ENCODE measurements at places on chromosomes 6 and 20. TPM values are rescaled to one million over a fixed set of nuclear protein-coding genes. Genes with fewer than 3 reads are reported as not detected.

DNA sequence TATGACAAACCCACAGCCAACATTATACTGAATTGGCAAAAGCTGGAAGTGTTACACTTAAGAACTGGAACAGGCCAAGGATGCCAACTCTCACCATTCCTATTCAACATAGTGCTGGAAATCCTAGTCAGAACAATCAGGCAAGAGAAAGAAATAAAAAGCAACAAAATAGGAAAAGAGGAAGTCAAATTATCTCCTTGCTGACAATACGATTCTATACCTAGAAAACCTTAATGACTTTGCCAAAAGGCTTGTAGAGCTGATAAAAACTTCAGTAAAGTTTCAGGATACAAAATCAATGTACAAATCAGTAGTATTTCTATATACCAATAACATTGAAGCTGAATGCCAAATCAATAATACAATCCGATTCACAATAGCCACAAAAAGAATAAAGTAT lies 32.4 kb downstream of the OR5V1 start:
- DNase-seq, result no peak
- H3K4me1 ChIP-seq, result no peaks in the 10 kb centered on the region
- H3K36me3 ChIP-seq, result no peaks in the 10 kb centered on the region
- H3K27me3 ChIP-seq, result no peaks in the 10 kb centered on the region
- H3K27ac ChIP-seq, result no peak overlapping the region
- H3K4me3 ChIP-seq, result no peak overlapping the region

PARD6B gene
- total RNA-seq, result 1.2 TPM

GRCh38 chr20:46154305-46154704 lies 36.2 kb downstream of the CD40 start:
- H3K36me3 ChIP-seq, result no peaks in the 10 kb centered on the region
- no peaks in the 10 kb centered on the region for H3K27me3 ChIP-seq
- DNase-seq, result no peak
- no peaks in the 10 kb centered on the region for H3K4me1 ChIP-seq
- H3K27ac ChIP-seq, result no peak overlapping the region
- no peak overlapping the region for H3K4me3 ChIP-seq

DNA sequence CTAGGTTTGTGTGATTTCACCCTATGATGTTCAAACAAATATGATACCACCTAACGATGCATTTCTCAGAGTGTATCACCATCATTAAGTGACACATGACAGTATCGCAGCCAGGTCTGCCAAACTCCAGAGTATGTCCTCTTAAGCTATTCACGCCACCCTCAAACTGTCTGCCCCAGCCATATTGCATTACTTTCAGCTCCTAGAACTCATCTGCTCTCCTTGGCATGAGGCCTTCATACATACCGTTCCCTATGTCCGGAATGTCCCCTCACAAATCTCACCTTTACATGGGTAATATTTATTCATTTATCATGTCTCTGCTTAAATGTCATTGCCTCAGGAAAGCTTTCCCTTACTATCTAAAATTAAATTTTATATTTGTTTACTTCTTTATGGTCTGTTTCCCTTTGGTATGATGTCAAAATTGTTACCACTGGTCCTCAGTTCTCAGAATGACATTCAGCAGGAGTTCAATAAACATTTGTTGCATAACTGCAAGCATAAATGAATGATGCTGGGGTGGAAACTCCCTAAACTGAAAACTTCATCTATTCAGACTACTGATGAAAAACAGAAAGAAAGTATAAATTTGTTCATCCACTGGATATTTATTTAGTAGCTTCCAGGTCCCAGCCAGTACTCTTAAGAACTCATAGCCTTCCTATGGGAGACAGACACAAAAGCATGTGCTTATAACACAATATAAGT lies 3.2 kb downstream of the SESN1 start:
- DNase-seq, result no peak
- peak overlapping the region; percentile 64 for H3K4me3 ChIP-seq
- H3K4me1 ChIP-seq, result peaks cover 11% of the 10 kb centered on the region
- H3K36me3 ChIP-seq, result no peaks in the 10 kb centered on the region
- no peaks in the 10 kb centered on the region for H3K27me3 ChIP-seq

GRCh38 chr6:127980996-127981395 lies 80.1 kb upstream of the THEMIS start:
- H3K27me3 ChIP-seq, result no peaks in the 10 kb centered on the region
- H3K4me1 ChIP-seq, result no peaks in the 10 kb centered on the region
- no peak for DNase-seq
- no peak overlapping the region for H3K27ac ChIP-seq
- peaks cover 9% of the 10 kb centered on the region for H3K36me3 ChIP-seq

- peaks cover 79% of the 10 kb centered on the region for H3K36me3 ChIP-seq
- H3K27ac ChIP-seq, result peak overlapping the region; percentile 1
- no peaks in the 10 kb centered on the region for H3K4me1 ChIP-seq
- no peak for DNase-seq
- H3K27me3 ChIP-seq, result no peaks in the 10 kb centered on the region
Measured at GRCh38 chr6:36975231-36976006, 10.6 kb downstream of the MTCH1 start.

- H3K27ac ChIP-seq, result peak overlapping the region; percentile 93
- no peak for DNase-seq
- H3K4me3 ChIP-seq, result no peak overlapping the region
- H3K36me3 ChIP-seq, result peaks cover 12% of the 10 kb centered on the region
- no peaks in the 10 kb centered on the region for H3K27me3 ChIP-seq
Measured at GRCh38 chr20:25226433-25227316, 21.2 kb upstream of the PYGB start.

KIZ gene
- total RNA-seq, result 7.8 TPM

FOXA2 gene
- total RNA-seq, result not detected

DNA sequence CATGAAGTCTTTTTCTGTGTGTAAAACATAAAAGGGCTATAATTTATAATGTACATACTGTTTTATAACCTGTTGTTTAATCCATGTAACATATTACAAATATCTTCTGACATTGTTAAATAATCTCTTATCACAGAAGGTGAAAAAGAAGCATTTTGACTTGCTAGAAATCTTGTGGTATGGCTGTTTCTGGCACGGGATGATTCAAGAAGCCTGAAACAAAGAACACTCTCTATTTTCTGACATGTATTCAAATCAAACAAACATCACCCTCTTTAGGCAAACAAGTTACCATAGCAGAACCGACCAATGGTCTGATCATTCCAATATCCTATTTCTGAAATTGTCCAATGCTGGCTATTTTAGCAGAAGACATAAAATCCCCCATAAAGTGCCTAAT lies 55.4 kb downstream of the HS3ST5 start:
- no peak overlapping the region for H3K27ac ChIP-seq
- H3K4me1 ChIP-seq, result no peaks in the 10 kb centered on the region
- no peaks in the 10 kb centered on the region for H3K27me3 ChIP-seq
- DNase-seq, result no peak

- peaks cover 2% of the 10 kb centered on the region for H3K4me1 ChIP-seq
- no peaks in the 10 kb centered on the region for H3K27me3 ChIP-seq
- no peak overlapping the region for H3K4me3 ChIP-seq
- no peak overlapping the region for H3K27ac ChIP-seq
Measured at GRCh38 chr20:39661833-39662232, 699.7 kb downstream of the DHX35 start.

- no peak overlapping the region for H3K4me3 ChIP-seq
- H3K27ac ChIP-seq, result peak overlapping the region; percentile 93
Measured at GRCh38 chr20:33694639-33695012, 8.4 kb upstream of the E2F1 start.

DNA sequence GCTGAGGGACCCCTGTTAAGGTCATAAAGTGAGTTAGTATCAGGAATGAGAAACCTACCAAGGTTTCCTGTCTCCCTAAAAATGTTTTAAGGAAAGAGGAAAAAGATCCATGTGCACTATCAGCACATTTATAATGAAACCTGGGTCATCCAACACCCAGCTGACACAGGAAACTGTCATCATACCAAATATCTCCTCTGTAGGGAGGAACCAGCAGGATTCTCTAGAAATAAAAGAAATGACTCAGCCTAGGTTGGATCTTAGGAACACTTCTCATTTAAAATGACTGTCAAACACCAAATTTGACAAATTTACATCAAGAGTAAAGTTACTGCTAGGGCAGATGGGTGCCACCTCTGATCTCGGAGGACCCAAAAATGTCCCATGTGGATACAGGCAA lies 21.7 kb downstream of the GFOD1 start:
- no peak for DNase-seq
- peaks cover 8% of the 10 kb centered on the region for H3K36me3 ChIP-seq
- no peaks in the 10 kb centered on the region for H3K27me3 ChIP-seq
- H3K27ac ChIP-seq, result no peak overlapping the region

- DNase-seq, result no peak
- no peaks in the 10 kb centered on the region for H3K27me3 ChIP-seq
Measured at GRCh38 chr20:13717631-13718044, 67.1 kb downstream of the ESF1 start.

- H3K27ac ChIP-seq, result no peak overlapping the region
- DNase-seq, result no peak
- H3K4me1 ChIP-seq, result no peaks in the 10 kb centered on the region
Measured at GRCh38 chr6:20770773-20771172, 236.5 kb downstream of the CDKAL1 start.

- H3K4me1 ChIP-seq, result no peaks in the 10 kb centered on the region
- DNase-seq, result peak; percentile 7
Measured at GRCh38 chr6:155033021-155033791, 38.1 kb downstream of the TIAM2 start.

ARID1B gene
- 97.9 TPM for total RNA-seq

BHLHE23 gene
- total RNA-seq, result not detected

CST9 gene
- total RNA-seq, result not detected

DNA sequence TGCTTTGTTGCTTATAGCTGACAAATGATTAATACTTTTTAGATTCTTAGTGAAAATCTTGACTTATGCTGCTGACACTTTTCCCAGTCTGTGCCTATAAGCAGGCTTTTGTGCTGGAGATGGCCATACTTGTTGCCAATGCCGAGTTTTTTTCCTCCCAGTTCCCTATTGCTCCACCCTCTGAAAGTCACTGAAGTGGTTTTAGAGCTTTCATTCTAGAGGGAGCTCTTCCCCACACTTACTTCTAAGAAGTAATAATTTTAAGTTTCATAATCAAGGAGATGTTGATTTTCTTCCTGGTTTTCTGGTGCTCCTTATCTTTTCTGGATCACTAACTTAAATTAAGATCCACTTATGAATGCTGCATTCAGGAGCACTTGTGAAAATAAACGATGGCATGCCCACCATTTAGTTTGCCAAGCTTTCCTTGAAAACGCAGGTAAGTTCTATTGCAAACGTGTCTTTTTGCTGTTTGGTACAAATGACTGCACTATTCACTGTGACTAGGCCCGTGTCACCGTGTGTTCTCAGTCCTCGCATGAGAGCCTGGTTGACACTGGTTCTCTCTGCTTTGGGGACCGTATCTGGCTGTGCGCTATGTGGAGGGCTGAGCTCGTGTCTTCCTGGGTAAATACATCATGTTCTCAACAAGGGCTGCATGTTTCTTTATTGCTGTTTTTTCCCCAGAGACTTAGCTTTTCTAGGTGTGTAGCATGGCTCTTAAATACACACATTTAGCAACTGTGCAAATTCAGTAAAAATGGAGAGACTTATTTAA lies 50.2 kb downstream of the GFRA4 start:
- no peak overlapping the region for H3K4me3 ChIP-seq
- H3K27ac ChIP-seq, result no peak overlapping the region
- no peaks in the 10 kb centered on the region for H3K27me3 ChIP-seq
- no peaks in the 10 kb centered on the region for H3K4me1 ChIP-seq
- no peak for DNase-seq
- H3K36me3 ChIP-seq, result peaks cover 9% of the 10 kb centered on the region

SASH1 gene
- 70.2 TPM for total RNA-seq

DNA sequence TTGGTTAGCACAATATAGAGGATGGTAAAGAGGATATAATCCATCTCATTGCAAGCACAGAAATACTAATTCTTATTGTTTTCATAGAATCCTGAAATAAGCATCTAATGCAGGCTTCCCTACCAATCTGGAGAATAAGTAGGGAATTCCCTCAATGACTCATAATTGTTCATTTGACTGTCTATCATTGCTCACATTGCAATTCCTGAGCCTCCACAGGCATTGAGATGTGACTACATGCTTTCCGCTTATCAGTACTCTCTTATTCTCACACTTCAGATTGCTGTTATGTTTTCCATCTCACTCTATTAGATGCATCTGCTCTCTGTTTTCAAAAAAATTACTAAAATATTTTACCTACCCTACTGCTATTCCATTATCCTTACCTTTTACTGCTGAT lies 216.2 kb upstream of the PRSS16 start:
- H3K4me3 ChIP-seq, result no peak overlapping the region
- DNase-seq, result no peak
- H3K27ac ChIP-seq, result no peak overlapping the region
- H3K4me1 ChIP-seq, result no peaks in the 10 kb centered on the region
- H3K36me3 ChIP-seq, result no peaks in the 10 kb centered on the region

GRCh38 chr6:155024391-155025027 lies 29.4 kb downstream of the TIAM2 start:
- H3K27ac ChIP-seq, result peak overlapping the region; percentile 61
- H3K36me3 ChIP-seq, result no peaks in the 10 kb centered on the region
- no peak overlapping the region for H3K4me3 ChIP-seq
- H3K27me3 ChIP-seq, result no peaks in the 10 kb centered on the region
- DNase-seq, result peak; percentile 40
- no peaks in the 10 kb centered on the region for H3K4me1 ChIP-seq

ASIP gene
- not detected for total RNA-seq

CSNK2B gene
- 148 TPM for total RNA-seq

MAN1A1 gene
- total RNA-seq, result 75.5 TPM

ROMO1 gene
- 85.5 TPM for total RNA-seq

GRCh38 chr6:147508042-147508865 lies at the start of gene SAMD5:
Gene SAMD5 (plus strand): TSS chr6:147508690. CDS start chr6:147508929, 239 bp downstream.
- H3K4me1 ChIP-seq, result peaks cover 11% of the 10 kb centered on the region
- DNase-seq, result peak; percentile 67
- no peaks in the 10 kb centered on the region for H3K27me3 ChIP-seq
- no peaks in the 10 kb centered on the region for H3K36me3 ChIP-seq
- H3K27ac ChIP-seq, result peak within 1 kb of the TSS; percentile 57
- H3K4me3 ChIP-seq, result peak within 1 kb of the TSS; percentile 80

DNA sequence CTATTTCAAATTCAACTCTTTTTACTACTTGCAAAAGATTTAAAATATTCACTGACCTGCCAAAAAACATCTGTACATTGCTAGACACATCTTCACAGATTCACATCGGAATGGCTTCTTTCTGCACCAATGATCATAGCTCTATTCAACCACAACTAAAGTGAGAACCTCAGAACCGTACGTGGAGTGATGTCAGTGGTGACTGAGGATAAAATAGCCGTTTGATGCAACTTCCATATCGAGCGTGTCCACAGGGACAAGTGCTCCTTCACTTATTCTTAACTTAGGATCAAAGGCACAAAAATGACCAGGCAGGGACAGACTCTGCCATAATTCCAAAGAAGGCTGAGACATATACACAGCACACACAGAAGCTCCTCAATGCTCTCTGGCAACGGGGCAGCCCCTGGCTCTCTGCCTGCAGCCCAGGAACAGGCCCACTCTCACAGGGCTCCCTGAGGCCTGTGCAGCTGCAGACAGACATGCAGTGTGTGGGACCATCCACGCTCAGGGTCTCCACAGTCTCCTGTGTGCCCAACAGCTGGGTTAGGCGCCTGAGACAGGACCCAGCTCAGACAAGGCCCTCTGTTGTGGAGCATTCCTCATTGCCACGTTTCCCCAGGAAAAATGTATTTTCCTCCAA lies 22.8 kb downstream of the FYN start:
- H3K4me3 ChIP-seq, result no peak overlapping the region
- H3K36me3 ChIP-seq, result no peaks in the 10 kb centered on the region
- H3K27ac ChIP-seq, result no peak overlapping the region
- DNase-seq, result no peak
- no peaks in the 10 kb centered on the region for H3K27me3 ChIP-seq
